Stimulated activated CD8-positive, alpha-beta memory T cell treated with anti-CD3 and anti-CD28 coated beads, Interleukin-2, amount 100 ng/mL, for 48 hours (primary cell): ENCODE measurements at places on chromosomes 11 and 22.
A peak's percentile ranks its signal among the peaks of the same experiment; 100 is the strongest.

DNA sequence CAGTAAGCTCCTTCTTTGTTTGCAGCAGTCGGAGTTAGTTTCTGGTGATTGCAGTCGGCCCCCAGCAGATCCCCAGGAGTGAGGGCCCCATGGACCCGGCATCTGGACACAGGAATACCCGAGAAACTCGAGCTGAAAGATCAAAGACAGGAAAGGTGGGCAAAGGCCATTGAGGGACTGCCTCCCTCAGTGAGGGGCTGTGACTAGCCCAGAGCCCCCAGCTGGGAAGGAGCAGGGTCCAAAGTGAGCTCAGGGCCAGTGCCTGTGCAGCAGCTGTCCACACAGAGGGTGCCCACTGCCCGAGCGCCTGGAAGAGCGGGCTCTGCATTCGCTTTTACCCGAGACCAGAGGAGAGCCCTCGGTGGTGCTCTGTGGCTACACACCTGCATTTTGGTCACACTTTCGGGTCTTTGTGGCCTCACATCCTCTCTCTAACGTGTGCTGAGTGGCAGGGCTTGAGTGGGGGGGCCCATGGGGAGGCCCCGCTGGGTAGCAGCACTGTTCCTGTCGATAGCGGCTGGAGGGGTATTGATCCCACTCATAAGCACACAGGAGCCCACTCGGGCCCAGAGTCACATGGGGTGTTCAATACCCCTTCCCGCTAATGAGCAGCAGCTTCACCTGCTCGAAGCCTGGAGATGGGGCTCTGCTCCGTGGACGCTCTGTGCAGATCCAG, 532.9 kb downstream of the TBC1D22A start:
- no peak for DNase-seq

- DNase-seq: no peak
Observed at GRCh38 chr11:64614917-64615316, 23.9 kb downstream of the SLC22A12 start.

DNA sequence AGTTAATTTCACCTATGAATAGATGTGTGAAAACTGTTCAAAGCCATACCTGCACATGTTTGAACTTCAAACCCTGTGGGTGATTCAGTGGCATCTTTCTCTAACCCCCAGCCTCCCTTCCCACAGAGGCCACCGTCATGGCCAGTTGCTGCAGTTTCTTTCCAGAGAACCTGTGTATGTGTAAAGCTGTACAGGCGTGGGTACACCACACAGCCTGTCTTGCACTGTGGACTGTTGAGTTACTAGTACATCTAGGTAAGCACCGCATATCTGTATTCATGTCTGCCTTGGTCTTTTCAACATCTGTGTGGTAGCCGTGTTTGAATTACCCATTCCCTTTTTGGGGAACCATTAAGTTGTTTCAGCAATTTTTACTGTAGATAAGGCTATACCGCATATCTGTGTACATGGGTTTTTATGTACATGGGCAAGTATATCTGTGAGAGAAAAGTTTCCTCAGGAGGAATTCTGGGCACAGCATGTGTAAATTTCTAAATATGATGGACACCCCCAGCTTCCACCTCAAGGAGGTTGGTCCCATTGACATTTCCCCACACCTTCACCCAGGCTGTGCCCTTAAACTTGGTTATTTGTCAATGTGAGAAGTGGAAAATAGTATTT, 13.9 kb downstream of the NEAT1 start:
- DNase-seq: no peak

DNA sequence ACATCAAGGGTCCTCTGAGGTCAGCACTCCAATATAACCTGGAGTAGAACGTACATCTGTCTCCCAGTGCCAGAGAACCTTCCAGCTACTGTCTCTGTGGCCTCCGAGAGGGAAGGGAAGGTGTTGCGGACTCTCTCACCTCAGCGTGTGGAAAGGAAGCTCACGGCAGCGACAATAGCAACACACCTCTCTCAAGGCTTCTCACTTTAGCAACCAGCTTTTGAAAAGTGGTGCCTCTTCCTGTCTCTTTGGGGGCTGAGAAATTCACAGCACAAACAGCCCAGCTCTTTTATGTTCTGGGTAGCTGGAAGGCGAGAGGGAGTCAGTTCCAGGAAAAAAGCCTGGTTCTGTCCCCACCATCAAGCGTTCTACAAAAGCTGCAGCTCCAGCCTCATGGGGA, 156.9 kb upstream of the TBCEL start:
- no peak for DNase-seq

- DNase-seq: no peak
Observed at GRCh38 chr11:118239509-118240205, 12.5 kb downstream of the MPZL3 start.

DNA sequence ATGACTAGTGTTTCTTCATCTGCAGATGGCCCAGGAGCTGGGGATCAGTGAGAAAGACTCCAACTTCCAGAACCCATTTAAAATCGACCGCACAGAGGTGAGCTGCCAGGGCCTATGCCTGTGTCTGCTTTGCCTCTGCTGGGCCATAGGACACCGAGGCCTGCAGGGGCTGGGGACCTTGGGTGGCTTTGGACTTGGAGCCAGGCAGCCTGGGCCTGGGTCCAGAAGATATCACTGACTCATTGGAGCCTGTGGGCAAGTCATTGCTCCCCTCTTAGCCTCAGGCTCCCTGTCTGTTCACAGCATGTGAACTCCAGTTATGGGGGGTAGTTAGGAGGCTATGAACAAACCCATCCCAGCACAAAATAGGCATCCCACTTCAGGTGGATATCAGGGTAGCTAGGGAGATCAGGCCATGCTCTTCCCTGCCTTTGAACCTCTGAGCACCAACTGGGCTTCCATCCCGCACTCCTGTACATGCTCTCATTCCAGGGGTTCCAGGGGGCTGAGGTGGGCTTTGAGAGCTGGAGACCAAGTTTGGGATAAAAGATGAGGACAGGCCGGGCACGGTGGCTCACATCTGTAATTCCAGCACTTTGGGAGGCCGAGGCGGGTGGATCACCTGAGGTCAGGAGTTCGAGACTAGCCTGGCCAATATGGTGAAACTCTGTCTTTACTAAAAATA, 13.4 kb downstream of the CCDC134 start:
- no peak for DNase-seq

DNA sequence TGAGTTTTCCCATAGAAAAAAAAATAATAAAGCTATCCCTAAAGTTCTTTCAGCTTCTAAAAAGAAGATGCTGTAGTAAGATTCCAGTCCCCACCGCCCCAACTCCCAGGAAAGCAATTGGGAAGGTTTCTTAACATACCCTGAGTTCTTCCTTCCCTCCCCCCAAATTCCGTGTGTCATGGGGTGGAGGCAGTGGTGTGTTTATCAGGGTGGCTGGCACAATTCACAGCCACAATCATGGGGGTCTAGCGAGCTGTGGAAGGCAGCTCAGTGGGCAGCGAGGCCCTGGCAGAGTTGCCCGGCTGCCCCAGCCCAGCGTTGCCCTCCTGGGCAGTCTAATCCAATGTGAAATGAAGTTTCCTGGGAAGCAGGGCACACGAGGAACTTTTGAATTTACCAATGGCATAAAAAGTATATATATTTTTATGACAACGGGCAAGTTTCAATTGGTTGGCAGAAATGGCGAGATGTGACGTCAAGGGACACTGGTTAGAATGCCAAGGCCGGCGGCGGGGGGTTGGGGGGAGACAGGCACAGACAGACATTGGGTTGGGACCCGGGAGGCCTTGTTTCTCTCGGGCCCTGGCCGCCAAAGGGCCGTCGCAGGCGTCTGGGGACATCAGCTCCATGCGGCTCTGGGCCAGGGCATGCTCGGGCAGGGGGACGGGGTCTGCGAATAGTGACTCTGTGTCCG, 80.7 kb upstream of the PPARA start:
- DNase-seq: peak; percentile 22

DNA sequence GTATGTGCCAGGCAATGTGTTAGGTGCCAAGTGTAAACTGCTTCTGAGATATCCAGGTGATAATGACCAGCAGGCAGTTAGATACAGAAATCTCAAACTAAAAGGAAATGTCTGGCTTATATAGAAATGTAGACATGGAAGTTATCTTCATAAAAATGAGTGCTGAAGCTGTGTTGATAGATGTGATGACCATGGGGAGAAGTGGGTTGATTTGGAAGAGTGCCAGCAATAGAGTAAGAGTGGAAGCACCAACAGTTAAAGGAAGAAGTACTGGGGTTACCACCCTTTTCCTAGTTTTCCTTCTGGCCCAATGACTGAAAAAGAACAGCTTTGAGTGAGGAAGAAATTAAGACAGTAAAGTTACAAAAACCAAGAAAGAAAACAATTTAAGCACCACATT, 68.5 kb downstream of the C2CD3 start:
- no peak for DNase-seq

- no peak for DNase-seq
Observed at GRCh38 chr11:99418927-99419720, 398.4 kb downstream of the CNTN5 start.

GRCh38 chr11:2877474-2877873, 8.1 kb downstream of the CDKN1C start:
- DNase-seq: no peak

DNA sequence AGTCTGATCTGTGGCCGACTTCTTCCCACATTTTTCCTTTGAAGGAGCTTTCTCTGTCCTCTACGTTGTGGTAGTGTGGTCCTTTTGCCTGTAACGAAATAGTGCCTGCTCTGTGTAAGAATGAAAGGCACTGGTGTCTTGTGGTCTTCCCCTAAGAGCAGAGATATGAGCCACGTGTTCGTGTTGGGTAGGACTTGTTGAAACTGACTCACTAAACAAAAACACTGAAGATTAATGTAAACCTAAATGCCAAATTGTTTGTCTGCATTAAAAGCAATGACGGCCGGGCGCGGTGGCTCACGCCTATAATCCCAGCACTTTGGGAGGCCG, 10.1 kb upstream of the RPS3 start:
- DNase-seq: no peak

DNA sequence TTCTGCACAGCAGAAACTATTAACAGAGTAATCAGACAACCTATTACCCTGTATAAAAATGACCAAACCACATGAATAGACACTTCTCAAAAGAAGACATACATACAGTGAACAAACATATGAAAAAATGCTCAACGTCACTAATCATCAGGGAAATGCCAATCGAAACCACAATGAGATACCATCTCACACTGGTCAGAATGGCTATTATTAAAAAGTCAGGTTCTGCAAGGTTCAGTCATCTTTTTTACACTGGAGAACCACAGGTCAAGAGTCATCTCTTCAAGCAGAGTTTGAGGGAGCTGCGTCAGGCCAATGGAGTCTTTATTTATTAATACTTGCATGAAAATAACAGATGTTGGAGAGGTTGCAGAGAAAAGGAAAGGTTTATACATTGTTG, 40.4 kb downstream of the RCN1 start:
- DNase-seq: no peak

DNA sequence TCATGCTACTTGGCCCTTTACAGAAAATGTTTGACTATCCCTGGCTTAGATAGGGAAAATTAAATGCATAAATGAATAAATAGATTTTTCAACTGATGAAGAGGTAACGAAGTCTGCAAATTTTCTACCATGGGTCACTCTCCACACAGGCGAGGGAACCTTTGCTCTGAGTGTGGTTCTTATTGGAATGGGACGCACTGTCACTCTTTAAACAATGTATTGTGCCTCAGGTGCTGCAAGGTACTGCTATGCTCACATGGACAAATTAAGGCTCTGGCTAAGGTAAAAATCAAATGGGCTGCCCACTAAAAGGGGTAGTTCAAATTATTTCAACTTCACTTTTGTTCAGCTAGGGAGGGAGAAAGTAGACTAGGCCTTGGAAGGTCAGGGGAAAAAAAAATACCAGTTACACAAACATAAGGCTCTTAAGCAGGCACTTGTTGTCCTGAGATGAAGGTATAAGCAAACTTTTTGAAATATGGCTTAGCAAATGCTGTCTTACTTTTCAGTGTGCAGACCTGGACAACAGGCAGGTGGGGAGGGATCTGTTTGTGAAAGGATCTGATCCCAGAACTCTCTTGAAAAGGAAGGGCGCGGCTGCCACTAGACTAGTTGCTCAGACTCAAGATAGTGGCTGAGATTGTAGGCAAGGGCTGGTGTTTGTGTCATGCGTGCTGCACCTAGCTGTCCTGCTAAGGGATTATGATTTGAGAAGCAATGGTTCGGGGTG, 99.5 kb downstream of the ADAMTS15 start:
- no peak for DNase-seq

DNA sequence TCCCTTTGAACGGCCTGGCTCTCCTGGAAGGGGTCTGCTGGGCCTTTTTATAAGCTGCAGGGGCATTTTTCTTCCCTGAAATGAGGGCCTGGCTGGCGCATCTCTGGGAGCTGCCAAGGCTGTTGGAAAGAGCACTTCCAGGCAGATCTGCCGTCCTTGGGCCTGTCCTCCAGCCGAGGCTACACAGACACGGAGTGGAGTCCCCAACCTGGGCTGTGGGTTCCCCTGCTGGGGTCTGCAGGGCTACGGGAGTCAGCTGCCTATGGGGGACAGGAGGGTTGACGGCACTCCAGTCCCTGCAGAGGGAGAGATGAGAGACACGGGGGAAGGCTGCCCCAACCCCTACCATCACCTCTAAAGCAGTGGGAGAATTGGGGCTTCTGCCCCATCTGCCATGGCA, 606.6 kb downstream of the TBC1D22A start:
- DNase-seq: no peak

DNA sequence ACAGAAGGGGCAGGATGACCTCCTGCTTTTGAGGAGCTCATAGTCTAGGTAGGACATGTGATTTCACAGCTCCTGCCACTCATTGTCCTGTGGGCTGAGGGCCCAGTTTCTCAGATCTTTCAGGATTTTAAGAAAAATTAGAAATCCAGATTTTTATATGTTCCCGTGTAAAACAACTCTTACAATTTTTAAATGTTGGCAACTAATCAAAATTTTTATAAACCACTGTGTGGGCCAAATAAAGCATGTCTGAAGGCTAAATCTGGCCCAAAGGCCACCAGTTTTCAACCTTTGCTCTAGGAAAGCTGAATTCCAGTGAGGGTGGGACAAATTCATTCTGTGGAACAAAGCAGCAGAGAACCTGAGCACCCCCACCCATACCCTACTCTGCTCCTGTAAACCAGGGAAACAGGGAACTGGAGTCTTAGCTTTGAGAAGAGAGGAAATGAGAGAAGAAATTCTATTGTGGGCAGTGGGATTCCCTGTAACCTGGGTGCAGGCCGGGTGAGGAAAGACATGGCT, 20.6 kb downstream of the LRRC32 start:
- DNase-seq: no peak

- no peak for DNase-seq
Observed at GRCh38 chr11:8098361-8098760, 17.4 kb downstream of the TUB start.

DNA sequence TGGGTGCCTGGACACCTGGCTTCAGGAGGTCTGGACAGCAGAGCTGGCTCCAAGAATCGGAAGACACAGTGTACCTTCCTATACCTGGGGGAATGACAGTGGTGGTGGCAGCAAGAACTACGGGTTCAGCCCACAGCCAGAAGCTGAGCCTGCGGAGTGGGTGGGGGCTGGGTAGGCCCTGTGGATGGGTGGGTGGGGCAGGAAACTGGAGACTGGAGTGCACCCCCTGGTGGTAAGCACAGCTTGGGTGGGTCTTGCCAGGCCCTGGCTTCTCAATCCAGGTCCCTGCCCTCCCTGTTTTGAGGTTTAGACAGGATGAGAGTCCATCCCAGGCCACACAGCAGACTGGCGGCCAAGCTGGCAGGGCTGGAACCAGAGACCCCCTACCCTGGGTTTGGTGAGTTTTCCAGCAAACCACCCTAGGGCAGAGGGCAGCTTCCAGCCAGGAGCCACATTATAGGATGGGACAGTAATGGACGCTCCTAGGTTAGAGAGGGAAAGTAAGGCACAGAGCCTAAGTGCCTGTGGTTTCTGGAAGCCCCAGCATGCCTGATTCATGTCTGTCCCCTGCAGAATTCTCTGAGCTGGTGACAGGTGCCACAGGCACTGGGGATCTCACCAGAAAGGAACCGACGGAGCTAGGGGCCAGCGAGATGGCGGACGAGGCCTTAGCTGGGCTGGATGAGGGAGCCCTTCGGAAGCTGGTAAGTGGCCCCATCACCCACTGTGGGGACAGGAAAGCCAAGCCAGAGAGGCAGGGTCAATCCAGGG, 1.7 kb downstream of the SMTN start:
- DNase-seq: peak; percentile 64
